ENCODE measurements at places on chromosomes 3 and 15. TPM values are rescaled to one million over a fixed set of nuclear protein-coding genes. Genes with fewer than 3 reads are reported as not detected.

Gene CFAP100
- polyA plus RNA-seq, result not detected

Gene CD200
- 36.2 TPM for polyA plus RNA-seq

Gene CAND2
- polyA plus RNA-seq, result 10.8 TPM

Gene SERINC4
- 0.61 TPM for polyA plus RNA-seq

DNA sequence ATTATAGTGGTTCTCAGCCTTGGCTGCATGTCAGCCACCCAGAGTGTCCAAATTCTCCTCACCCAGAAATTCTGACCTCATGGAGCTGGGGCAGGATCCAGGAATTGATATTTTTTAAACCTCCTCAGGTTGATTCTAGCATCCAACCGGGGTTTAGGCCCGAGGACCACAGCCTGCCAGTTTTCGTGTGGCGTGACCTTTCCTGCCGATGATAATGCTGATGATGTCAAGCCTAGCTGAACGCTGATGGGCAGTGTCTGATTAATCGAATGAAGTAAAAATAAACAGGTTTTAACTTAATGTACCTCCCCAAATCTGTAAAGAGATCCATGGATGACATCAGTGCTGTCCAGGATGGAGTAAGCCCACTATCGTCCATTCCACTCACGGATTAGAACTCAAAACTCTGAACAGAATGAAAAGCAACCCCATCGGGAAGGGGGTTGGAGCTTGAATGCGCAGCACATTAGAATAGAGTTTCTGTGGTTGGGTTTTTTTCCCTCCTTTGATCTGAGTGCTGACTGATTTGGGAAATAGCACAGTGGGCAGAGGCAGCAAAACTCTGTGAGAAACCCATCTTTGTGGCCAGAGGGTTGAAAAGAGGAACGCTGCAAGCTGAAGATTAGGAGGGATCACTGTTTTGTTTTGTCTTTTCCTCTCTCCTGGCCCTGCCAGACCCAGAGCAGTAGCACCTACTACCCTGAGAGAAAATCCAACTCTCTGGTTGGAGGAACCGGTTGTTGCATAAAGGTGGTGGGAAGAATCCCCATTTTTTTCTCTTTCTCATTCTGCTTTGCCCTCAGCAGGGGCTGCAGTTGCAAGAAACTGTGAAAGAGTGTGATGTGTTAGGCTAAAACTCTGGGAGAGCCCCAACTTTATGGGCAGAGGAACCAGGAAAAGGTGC, 153.9 kb downstream of the APBA2 start:
- no peak for DNase-seq

DNA sequence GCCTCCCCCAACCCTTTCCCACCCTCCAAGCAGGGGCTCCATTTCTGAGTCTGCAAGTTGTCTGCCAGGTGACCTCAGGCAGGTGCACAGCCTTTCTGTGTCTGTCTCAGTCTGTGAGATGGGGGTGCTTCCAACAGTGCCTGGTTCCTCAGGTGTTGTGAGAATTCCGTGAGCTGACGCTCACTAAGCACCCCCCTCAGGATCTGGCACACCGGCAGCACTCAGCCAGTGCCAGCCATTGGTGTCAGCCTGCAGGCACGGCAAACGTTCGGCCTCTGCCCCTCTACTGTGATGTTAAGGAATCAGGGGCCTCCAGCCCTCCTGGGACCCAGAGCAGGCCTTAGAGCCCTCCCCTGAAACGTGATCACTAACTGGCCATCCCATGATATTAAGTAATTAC, 2.4 kb downstream of the KLF15 start:
- no peak for DNase-seq

Gene HTR3E
- polyA plus RNA-seq, result not detected

Gene SNRPN
- polyA plus RNA-seq, result 130 TPM

- no peak for DNase-seq
These were observed 201.0 kb upstream of the BCL6 start for GRCh38 chr3:187946163-187946691.

DNA sequence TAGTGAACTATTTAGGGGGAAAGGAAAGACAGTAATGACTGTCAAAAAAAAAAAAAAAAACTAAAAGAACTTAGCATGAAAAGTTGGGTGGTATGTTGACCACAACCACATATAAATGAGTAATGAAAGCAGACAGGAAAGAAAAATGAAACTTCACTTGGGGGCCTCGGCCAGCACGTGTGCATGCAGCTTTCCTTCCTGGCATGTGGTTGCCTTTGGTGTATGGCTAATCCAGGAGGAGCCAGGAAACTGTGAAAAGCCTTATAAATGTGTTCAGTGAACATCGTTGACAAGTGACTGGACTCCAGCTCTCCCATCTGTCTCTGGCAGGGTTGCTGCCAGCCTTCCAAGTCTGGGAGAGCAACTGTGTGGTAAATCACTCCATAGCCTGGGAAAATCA, 195.1 kb downstream of the DTWD1 start:
- DNase-seq, result no peak

DNA sequence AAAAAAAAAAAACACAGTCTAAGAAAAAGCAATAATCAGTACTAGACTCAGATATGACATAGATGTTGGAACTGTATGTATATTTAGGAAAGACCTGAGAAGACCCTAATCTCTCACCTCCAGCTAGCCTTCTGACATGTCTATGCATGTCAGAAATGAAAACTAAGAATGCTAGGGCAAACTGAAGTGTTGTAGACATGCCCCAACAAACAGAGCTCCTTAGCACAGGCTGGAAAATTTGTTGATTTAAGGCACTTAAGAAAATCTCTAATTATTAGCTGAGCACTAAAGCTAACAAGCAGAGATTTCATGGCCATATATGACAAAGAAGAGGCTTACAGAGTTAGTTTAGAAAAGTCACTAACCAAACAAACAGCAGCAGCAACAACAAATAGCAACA, 45.5 kb upstream of the PRSS50 start:
- DNase-seq, result no peak

- no peak for DNase-seq
These were observed 1.3 kb downstream of the FAM43A start for GRCh38 chr3:194686816-194687637.

GRCh38 chr3:32734756-32735155, 49.8 kb downstream of the CNOT10 start:
- no peak for DNase-seq

Gene TMC3
- 0.62 TPM for polyA plus RNA-seq

GRCh38 chr3:117955196-117955595, 1079.5 kb downstream of the IGSF11 start:
- no peak for DNase-seq

- no peak for DNase-seq
These were observed 34.3 kb downstream of the INTS14 start for GRCh38 chr15:65576664-65577063.

Gene TMEM212
- polyA plus RNA-seq, result not detected

Gene LTK
- 0.43 TPM for polyA plus RNA-seq

DNA sequence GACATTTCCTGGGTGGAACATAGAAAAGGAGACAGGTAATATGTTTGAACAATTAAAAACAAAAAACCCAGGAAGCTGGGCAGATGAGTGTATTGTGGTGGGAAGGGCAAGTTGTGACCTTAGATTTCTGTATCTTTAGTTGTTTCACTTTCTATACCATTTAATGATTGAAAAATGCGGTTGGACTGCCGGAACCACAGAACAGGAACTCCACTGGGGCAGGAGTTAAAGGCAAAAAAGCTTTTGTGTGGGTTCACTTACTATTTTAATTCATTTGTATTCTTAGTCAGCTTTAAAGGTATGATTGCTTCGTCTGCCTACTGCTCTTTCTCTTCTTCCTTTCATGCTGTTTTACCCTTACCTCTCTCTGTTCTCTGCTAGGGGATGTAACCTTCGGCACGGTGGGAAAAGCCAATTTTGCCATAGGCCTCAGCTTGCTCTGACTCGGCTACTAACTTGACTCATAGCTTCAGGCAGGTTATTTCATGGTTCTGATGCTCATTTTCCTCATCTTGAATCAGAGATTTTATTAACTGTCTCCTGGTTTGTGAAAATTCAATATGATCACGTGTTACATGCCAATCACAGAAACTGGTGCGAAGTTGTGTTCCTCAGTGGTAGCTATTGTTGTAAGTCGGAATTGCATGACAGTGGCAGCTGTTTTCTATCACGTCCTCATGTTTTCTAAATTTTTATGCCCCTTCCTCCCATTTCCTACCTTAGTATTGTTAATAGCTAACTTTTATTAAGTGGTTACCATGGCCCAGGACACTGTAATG, 1.6 kb upstream of the MCTP2 start:
- no peak for DNase-seq

- no peak for DNase-seq
These were observed 266.5 kb upstream of the LRTM1 start for GRCh38 chr3:55194376-55194775.

GRCh38 chr3:140742116-140742515, 64.3 kb downstream of the TRIM42 start:
- no peak for DNase-seq

GRCh38 chr15:76663529-76663928, 241.6 kb downstream of the SCAPER start:
- DNase-seq, result no peak

Gene SOX14
- polyA plus RNA-seq, result not detected

Gene PLS1
- 2.6 TPM for polyA plus RNA-seq

All from urinary bladder (tissue), 4 donors.